ENCODE measurements at places on chromosomes 7 and 10. TPM values are rescaled to one million over a fixed set of nuclear protein-coding genes. Genes with fewer than 3 reads are reported as not detected.

The LCOR gene
- 85.5 TPM for total RNA-seq

The ANKRD30A gene
- not detected for total RNA-seq

The INPP5F gene
- 69.1 TPM for total RNA-seq

The TMEM273 gene
- 11.9 TPM for total RNA-seq

The ADCYAP1R1 gene
- total RNA-seq: 8.5 TPM

The TRIM50 gene
- total RNA-seq: not detected

The HOXA9 gene
- total RNA-seq: not detected

The PDCD4 gene
- total RNA-seq: 155 TPM

The HSPA12A gene
- 35.0 TPM for total RNA-seq

The GPR15LG gene
- total RNA-seq: not detected

The OR2A1 gene
- total RNA-seq: 0.44 TPM

The AOAH gene
- total RNA-seq: 7.1 TPM

The MAT1A gene
- total RNA-seq: 0.38 TPM

The NYAP1 gene
- 6.0 TPM for total RNA-seq

The NPY4R gene
- total RNA-seq: 0.22 TPM

The ABLIM1 gene
- 158 TPM for total RNA-seq

The SAP25 gene
- not detected for total RNA-seq

The PLXNA4 gene
- total RNA-seq: 17.5 TPM

The OR6B1 gene
- not detected for total RNA-seq

The CDK14 gene
- 88.5 TPM for total RNA-seq

The STEAP1B gene
- total RNA-seq: 1.6 TPM

The FGFBP3 gene
- 15.3 TPM for total RNA-seq

The ABCB1 gene
- 8.0 TPM for total RNA-seq

The SEMA3E gene
- 9.2 TPM for total RNA-seq

The PPA1 gene
- total RNA-seq: 123 TPM

The CYP3A5 gene
- total RNA-seq: 4.6 TPM

The GDF2 gene
- total RNA-seq: not detected

The SFRP4 gene
- total RNA-seq: 116 TPM

The AKR1C2 gene
- 10.4 TPM for total RNA-seq

The GPR26 gene
- total RNA-seq: 1.4 TPM

The SNCG gene
- 33.3 TPM for total RNA-seq

The DLX5 gene
- total RNA-seq: not detected

The ADARB2 gene
- total RNA-seq: 6.7 TPM

The OPN4 gene
- not detected for total RNA-seq

The PON1 gene
- not detected for total RNA-seq

The UNCX gene
- 1.3 TPM for total RNA-seq

The FRA10AC1 gene
- 40.8 TPM for total RNA-seq

The ADAM8 gene
- 4.0 TPM for total RNA-seq

The PDIA4 gene
- 104 TPM for total RNA-seq

The DPYSL4 gene
- 55.0 TPM for total RNA-seq

The LBX1 gene
- not detected for total RNA-seq

The NOC3L gene
- total RNA-seq: 40.8 TPM

The PHKG1 gene
- 4.7 TPM for total RNA-seq

The PODXL gene
- total RNA-seq: 42.2 TPM

The LIPN gene
- total RNA-seq: not detected

The ZMIZ1 gene
- total RNA-seq: 69.9 TPM

The MBL2 gene
- not detected for total RNA-seq

The FZD1 gene
- 24.0 TPM for total RNA-seq

The TRIM24 gene
- 31.3 TPM for total RNA-seq

The RTKN2 gene
- total RNA-seq: 13.4 TPM

The ACSM6 gene
- total RNA-seq: not detected

The SCIN gene
- total RNA-seq: 3.4 TPM
